ENCODE measurements at places on chromosomes 5 and 9.

DNA sequence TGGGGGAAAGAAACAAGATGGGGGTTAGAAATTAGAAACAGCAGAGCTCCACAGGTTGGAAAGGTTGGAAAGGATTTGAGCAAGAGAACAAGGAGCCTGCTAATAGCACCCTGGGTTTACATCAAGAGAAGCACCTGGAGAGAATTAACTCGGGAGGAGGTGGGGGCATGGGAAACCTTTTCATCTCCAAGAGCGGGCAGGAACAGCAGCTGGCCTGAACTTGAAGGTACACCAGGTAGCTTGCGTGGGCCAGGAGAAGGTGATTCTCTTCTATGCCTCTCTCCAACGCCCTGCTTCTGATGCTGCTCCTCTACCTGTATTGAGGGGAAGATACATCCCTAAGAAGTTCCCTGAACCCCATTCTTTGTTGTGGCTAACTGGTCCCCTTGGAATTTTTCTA lies 37.1 kb upstream of the GLRX start:
- no peak for DNase-seq

- DNase-seq, result no peak
These were observed 38.9 kb upstream of the TNFSF15 start for GRCh38 chr9:114844766-114845165.

GRCh38 chr5:56070851-56071465 lies 76.2 kb upstream of the IL6ST start:
- DNase-seq, result peak; percentile 35

- no peak for DNase-seq
These were observed 31.5 kb downstream of the CSNK1G3 start for GRCh38 chr5:123543438-123543837.

- DNase-seq, result no peak
These were observed 6.2 kb upstream of the TNFSF8 start for GRCh38 chr9:114936581-114936980.

- no peak for DNase-seq
These were observed 47.8 kb downstream of the WWC1 start for GRCh38 chr5:168339109-168339771.

- DNase-seq, result no peak
These were observed 461.3 kb downstream of the SPOCK1 start for GRCh38 chr5:137037848-137038247.

DNA sequence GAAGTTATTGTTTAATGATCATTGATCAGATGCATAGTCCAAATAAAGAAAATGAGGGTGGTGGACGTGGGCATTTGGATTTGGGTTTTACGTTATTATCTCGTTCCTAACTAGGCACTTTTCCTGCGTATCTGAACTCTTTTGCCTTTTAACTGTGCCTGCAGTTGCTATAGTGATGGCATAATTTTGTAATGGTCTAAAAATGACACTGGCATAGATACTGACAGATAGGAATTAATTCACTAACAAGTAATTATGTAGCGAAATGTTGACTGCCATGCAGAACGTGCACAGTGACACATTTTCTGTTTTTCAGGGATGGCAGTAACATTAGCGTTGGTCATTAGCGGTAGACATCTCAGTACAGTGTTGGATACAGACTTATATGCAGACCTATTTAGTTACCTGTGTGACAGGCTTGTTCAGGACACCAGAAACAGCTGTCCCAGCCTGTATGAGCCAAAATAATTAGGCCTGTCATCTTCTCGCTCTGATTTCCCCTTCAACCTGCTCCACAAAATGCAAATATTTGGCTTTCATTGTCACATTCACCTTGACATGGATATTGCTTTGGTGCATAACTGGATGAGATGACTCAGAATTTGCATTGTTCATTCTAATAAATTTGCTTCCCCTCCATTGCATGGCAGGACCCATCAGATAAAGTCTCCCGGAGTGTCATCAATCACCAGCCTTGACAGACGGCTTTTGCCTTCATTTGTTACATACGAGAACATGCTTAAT lies 413.3 kb upstream of the IRX1 start:
- no peak for DNase-seq

GRCh38 chr5:41716382-41716781 lies 153.8 kb downstream of the OXCT1 start:
- DNase-seq, result no peak

DNA sequence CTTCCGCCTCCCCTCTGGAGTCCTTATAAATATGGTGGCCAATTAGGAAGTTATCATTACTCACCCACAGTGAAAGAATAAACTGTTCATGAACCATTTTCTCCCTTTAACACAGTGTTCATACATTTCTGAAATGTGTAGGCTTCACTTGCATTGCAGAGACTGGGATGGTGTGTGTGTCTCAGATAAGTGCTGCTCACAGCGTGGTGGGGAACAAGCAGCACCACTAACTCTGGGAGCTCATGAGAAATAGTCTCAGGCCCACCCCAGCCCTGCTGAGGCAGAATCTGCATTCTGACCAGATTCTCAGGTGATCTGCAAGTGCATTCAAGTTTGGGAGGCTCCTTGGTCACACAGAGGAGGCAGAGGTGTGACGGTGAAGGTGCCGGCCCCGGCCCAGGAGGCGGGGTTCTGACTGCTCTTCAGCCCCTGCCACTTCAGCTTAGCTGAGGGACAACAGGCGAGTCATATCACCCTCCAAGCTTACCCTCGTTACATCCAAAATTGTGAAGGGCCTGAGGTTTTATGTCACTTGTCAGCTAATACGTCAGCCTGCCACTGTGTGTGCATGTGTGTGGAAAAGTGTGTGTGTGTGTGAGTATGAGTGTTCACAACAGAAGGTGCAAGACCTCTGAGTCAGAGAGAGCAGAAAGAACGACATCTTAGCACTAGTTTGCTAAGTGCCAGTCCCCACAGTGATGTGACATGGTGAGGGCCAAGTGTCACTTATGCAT lies 34.7 kb downstream of the DAP start:
- DNase-seq, result no peak

Data from tongue (tissue), 3 donors.